ENCODE measurements at places on chromosomes 6 and 20. TPM values are rescaled to one million over a fixed set of nuclear protein-coding genes. Genes with fewer than 3 reads are reported as not detected.

The PHF20 gene
- 34.7 TPM for total RNA-seq

The TMEM217 gene
- 0.50 TPM for total RNA-seq

The E2F1 gene
- 10.1 TPM for total RNA-seq

The KPNA5 gene
- total RNA-seq: 22.3 TPM

The NKX2-4 gene
- not detected for total RNA-seq

DNA sequence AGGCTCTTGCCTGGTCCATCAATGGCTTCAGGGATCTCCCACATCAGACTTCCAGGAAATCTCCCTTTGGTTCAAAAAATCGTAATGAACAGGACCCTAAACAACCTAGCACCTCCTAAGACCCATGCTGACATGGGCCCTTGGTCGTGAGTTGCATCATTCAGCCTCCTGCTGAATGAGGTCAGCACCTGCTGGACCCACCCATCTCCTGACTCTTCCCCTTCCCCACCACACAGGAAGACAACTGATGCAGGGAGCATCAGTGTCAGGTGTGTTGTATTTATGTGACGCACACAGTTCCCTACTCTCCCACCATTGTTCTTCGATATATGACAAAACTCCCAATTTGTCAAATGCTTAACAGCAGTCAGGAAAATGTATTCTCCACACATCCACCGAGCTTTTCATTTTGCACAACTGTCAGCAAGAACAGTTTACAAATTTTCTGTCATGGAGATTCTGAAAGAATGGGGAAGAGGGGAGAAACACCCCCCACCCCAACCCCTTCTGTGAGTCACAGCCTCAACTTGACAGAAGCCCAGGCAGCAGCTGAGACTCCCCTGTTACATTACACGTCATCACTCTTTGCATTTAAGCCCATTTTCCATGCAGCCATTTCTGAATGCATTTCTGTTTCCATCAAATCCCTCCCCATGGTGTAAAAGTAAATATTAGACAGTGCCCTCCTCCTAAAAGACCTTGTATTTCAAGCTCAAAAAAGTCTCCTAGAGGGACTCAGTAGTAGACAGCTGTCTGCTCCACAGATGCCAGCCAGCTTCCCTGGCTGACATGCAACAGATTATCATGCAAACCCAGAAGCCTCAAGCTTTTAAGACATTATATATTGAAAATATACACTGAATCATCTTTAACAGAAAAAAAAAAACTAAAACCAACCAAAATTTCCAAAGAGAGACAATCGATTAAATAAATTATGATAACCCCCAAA is 577.5 kb downstream of the PTPRT start:
- no peak overlapping the region for H3K4me3 ChIP-seq
- no peaks in the 10 kb centered on the region for H3K27me3 ChIP-seq
- H3K36me3 ChIP-seq: no peaks in the 10 kb centered on the region
- no peak overlapping the region for H3K27ac ChIP-seq
- no peaks in the 10 kb centered on the region for H3K4me1 ChIP-seq

GRCh38 chr6:157946865-157947532 is 34.7 kb upstream of the SYNJ2 start:
- no peaks in the 10 kb centered on the region for H3K27me3 ChIP-seq
- no peak overlapping the region for H3K27ac ChIP-seq
- H3K36me3 ChIP-seq: no peaks in the 10 kb centered on the region

DNA sequence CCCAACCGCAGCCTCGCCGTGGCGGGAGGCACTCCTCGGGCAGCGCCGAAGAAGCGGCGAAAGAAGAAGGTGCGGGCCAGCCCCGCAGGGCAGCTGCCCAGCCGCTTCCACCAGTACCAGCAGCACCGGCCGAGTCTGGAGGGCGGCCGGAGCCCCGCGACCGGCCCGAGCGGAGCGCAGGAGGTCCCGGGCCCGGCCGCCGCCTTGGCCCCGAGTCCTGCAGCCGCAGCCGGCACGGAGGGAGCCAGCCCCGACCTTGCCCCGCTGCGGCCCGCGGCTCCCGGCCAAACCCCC is 525 bp downstream of the PNRC1 start:
- H3K27me3 ChIP-seq: no peaks in the 10 kb centered on the region
- H3K36me3 ChIP-seq: no peaks in the 10 kb centered on the region
- peak overlapping the region; percentile 100 for H3K4me3 ChIP-seq
- peak overlapping the region; percentile 100 for H3K27ac ChIP-seq

- no peaks in the 10 kb centered on the region for H3K4me1 ChIP-seq
- H3K36me3 ChIP-seq: no peaks in the 10 kb centered on the region
- H3K27me3 ChIP-seq: no peaks in the 10 kb centered on the region
- H3K4me3 ChIP-seq: no peak overlapping the region
- H3K27ac ChIP-seq: peak overlapping the region; percentile 37
Observed at GRCh38 chr20:1840817-1841553, 54.2 kb upstream of the SIRPA start.

DNA sequence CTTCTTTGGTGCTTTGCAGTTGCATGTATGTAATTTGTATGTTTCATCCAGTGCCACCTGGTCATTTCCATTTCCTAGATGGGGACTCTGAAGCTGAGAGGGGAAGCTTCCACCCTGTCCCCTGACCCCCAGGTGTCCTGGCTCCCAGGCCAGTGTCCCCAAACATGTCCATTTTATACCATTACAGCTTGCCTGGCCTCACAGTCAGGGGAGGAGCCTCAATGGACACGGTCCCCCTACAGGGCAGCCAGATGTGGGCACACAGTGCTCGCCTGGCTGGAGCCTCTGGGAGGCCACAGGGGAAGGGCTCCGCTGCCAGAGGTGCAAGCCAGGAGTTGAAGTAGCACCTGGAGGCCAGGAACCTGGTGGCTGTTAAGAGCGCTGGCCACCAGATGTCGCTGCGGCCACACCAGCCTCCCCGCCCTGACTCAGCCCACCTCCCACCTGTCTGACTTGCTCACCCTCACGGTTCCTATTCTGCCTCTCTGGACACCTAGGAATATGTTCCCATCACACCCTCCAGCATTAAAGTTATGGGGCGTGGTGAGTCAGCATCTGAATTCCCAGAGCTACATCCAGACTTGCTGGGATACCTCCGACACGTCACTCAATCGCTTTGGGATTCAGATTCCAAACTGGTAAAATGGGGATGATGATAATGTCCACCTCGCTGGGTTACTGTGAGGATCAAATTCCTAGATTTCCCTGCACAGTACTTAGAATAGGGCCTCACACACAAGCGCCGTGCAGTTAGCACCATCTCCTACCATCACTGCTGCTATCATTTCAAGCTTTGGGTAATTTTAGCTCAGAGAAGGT is 107.4 kb downstream of the SULF2 start:
- DNase-seq: peak; percentile 46
- H3K4me3 ChIP-seq: no peak overlapping the region
- no peak overlapping the region for H3K27ac ChIP-seq
- H3K27me3 ChIP-seq: no peaks in the 10 kb centered on the region

DNA sequence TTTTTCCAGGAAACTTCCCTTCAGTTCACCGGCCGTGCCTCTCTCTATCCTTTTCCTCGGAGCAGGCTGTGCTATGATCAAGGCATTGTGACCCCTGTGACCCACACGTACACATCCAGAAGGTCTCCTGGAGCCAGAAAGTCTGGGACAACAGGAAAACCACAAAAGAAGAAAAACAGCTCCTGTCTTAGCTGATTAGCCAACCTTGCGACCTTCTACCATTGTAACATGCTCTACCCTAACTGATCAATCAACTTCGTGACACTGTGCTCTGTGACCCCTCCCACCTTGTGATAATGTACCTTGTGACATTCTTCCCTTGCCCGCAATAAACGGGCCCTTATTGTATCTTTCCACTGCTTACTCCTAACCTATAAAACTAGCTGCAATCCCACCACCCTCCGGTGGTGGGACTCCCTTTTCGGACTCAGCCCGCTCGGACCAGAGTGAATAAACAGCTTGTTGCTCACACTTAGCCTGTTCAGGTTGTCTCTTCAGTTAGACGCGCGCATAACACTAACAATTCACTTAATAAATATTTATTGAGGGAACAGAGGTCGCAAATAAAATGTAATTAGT is 24.2 kb downstream of the ZNF311 start:
- no peaks in the 10 kb centered on the region for H3K4me1 ChIP-seq
- peak overlapping the region; percentile 71 for H3K27ac ChIP-seq
- DNase-seq: no peak
- no peaks in the 10 kb centered on the region for H3K36me3 ChIP-seq
- no peaks in the 10 kb centered on the region for H3K27me3 ChIP-seq

GRCh38 chr6:42200035-42200434 is 5.3 kb upstream of the GUCA1B start:
- DNase-seq: peak; percentile 10
- no peak overlapping the region for H3K27ac ChIP-seq
- H3K36me3 ChIP-seq: no peaks in the 10 kb centered on the region
- no peaks in the 10 kb centered on the region for H3K27me3 ChIP-seq

DNA sequence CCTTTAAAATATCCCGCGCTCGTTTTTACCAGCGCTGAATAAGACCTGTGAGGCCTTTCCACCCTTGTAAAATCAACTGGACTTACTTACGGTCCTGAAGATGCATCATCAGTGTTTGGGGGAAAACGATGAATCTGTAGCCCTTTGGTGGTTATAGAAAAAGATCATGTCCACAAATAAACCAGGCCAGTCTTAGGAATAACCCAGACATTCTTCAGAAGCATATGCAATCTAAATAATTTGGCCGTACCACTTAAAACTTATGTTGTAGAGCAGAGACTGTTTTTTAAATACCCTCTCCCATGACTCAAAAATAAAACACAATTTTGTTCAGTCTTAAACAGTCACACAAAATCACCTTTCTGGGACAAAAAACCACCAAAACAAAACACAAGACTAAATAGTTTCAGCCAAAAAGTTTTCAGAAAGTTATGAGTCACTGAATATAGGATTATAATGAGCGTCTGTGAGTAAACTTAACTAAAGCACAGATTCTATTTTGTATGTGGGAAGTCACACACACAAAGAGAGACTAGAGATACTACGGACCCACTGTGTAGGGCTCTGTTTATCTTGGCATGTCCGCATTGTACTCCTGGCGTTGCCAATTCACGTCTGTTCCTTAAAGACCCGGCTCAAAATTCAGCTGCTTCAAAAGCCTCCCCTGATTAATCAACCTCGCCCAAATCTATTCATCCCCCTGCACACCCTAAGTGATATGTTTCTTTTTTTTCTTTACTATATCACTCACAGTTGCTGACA is 26.5 kb upstream of the SMOC2 start:
- no peak overlapping the region for H3K27ac ChIP-seq
- no peaks in the 10 kb centered on the region for H3K27me3 ChIP-seq
- no peaks in the 10 kb centered on the region for H3K36me3 ChIP-seq
- peak; percentile 44 for DNase-seq
- peaks cover 4% of the 10 kb centered on the region for H3K4me1 ChIP-seq

DNA sequence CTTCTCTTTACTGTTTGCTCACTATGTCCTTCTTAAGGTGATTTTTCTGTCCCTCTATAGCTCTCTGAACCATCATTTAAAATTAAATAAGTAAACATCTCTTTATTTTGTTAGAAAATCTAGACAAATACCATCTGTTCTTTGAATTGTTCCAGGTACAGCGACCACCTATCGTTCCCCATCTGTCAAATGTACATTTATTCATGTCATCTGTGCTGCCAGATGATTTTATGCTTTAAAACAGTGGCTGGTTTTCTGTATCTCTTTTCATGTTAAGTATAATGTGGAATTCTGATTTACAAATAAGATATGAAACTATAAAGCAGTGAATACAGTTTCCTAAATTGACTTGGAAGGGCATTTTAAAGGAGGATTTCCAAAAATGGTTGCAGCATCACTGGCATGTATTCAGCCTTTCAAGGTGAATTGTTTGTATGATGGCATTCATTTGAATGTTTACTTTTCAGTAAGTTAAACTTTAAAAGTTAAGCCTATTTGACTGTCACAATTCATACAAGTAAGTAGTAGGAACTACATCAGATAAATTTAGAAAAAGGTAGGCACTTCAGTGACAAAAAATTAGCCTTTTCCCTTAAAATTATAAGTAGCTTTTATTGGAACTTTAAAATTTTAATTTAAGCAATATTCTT is 92.6 kb upstream of the CLVS2 start:
- no peak for DNase-seq
- H3K27ac ChIP-seq: no peak overlapping the region
- H3K27me3 ChIP-seq: no peaks in the 10 kb centered on the region
- H3K4me3 ChIP-seq: no peak overlapping the region

DNA sequence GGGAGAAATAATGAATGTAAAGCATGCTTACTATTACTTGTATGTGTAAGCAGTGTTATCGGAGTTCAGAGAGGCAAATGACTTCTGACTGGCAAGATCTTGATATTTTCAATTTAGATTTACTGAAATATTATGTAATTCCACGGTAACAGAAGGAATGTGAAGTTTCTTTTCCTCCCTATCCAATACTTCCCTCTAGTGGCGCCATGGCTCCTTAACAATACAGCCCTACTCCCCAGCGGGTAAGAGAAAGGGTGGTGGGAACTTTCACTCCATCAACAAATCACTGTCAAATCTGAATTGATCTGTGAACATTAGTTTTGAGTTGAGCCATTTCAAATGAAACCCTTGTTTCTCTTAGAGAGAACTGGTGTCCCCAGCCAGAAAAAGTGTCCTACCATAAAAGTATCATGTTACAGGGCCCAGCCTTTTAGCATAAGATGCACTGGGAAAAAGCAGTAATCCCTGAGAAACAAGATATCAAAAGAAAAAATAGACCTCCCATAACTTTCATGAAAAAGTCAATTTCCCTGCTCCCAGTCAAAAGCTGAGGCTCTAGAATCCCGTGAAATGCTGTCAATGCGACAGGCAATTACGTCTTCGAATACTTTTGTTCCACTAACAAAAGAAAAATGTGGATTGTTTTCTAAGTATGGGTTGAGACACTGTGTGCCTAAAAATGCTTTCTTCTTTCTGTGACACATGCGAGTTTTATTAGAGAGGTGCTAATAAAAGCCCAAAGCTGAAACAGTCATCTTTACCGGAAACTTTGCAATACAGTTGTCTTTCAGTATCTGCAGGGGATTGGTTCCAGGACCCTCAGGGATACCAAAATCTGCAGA is 12.9 kb downstream of the COX7A2 start:
- no peaks in the 10 kb centered on the region for H3K36me3 ChIP-seq

Measured in prostate gland (tissue), 2 donors.